ENCODE measurements at places on chromosomes 16 and 17.

- DNase-seq = no peak
Observed at GRCh38 chr17:4537451-4538235, 17.5 kb downstream of the MYBBP1A start.

- DNase-seq = no peak
Observed at GRCh38 chr16:77480681-77481315, 46.0 kb upstream of the ADAMTS18 start.

GRCh38 chr16:55261301-55261700, 62.7 kb upstream of the IRX6 start:
- no peak for DNase-seq

DNA sequence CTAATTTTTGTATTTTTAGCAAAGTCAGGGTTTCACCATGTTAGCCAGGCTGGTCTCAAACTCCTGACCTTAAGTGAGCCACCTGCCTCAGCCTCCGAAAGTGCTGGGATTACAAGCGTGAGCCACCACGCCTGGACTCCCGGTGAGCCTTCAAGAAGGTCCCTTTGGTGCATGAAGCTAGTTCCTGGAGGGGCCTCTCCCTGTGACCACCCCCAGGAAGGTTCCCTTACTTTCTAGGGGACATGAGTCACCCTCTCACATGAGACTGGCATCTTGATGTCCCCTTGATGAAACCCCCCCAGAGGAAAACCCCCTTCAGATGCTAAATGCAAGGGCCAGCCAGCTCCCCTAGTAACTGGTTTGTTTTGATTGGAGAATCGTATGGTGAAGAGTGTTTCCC, 12.8 kb downstream of the CARHSP1 start:
- DNase-seq = no peak

DNA sequence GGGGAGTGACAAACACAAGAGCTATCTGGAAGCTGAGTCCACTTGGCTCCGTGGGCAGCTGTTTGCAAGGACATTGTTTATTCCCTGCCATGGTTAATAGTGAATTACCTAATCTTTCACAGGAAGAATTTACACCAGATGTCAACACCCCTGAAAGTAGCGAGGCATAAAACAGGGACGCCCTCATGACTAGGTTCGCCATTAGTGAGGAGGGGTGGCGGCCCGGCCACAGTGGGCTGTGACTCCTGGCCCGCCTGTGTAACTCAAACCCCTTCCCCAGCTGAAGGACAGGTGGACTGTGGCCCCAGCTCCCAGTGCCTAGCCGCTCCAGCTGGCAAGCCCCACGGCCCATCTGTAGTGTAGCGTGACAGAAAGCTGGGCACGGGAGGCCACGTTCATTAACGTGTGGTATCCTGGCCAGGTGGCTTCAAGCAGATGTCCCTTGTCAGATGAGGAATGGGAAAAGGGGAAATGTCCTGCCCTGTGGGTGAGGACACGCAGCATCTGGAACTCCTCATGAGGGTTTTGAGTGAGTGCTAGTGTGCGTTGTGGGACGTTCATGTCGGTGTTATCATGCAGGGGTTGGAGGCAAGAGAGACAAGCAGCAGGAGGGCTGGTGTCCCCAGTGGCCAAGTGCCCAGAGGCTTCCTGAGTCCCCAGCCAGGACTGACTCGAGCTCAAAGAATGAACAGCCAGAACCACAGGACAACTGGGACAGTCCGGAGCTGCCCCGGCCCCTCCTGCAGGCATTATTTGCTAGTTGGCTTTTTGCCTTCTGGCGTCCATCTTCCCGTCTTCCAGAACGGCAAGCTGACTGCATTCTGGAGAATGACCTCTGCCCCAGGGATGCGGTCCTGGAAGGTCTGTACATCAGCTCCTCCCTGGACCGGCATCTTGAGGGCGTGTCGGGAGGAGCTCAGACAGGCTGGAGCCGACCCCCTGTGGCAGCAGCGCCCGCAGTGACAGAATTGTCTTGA, 19.2 kb downstream of the KDM8 start:
- no peak for DNase-seq

GRCh38 chr17:3318336-3318735, 20.2 kb upstream of the OR3A1 start:
- no peak for DNase-seq

- DNase-seq = no peak
Observed at GRCh38 chr17:76579281-76579680, 6.4 kb downstream of the ST6GALNAC2 start.

DNA sequence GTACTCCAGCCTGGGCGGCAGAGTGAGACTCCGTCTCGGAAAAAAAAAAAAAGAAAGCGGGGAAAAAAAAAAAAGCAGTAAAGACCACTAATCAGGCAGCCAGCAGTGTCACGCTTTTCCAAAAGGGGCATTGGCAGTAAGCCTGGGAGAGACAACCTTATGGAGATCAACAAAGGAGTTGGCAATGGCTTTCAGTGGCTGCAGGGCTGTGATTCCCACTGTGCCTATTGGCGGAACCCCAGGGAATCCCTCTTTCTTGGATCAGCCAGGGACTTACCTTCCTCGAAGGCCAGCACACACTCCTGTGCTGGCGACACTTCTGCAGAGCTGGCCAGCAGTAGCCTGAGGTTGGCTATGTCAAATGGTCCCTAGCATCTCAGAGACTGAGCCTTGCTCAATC, 43.2 kb upstream of the ZFHX3 start:
- DNase-seq = no peak

DNA sequence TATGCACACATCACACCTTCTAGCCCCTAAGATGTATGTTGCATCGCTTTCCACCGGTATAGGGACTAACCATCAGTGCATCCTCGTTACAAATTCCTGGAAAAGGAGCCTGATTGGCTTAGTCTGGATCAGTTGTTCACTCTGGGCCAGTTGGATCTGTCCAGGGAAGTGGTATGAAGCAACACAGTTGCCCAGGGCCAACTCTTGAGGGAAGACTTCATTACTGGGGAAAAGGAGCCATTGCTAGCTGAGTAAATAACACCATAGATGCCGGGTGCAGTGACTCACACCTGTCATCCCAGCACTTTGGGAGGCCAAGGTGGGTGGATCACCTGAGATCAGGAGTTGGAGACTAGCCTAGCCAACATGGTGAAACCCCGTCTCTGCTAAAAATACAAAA, 275.2 kb upstream of the RBFOX1 start:
- no peak for DNase-seq

DNA sequence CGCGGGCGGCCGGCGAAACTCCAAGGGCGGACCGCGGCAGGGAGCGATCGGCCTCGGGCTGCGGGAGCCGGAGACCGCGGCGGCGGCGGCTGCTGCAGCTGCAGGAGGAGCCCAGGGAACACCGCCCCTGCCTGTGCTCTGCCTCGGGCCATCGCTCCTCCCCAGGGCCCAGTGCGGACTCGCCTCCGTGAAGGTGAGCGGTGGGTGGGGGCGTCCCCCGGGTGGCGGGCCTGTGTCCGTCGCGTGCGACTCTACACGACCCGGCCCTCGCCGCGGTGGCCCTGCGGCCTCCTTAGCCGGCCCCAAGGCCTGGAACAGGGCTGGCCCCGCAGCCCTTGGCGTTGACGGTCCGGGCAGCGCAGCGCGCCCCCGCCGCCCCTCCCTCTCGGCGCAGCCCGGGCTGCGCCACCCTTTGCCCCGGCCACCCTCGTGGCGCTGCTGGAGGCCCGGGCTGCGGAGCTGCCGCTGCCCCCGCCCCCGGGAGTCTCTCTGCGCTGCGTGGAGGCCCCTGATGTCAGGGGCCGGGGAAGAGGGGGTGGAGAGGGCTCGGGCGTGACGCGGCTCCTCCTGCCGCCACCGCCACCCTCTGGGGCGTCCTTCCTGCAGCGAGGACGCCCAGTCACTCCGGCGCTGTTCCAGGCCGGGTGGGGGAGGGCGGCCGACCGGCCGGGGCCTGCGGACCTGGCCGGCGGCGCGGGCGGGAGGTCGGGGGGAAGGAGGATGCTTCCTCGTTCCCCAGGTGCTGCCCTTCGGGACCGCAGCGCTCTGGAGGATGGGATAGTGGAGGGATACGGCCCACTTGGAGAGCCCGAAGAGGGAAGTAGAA, 485 bp downstream of the DYNLL2 start:
- DNase-seq = peak; percentile 55

- DNase-seq = no peak
Observed at GRCh38 chr17:60671482-60671881, 6.2 kb upstream of the BCAS3 start.

DNA sequence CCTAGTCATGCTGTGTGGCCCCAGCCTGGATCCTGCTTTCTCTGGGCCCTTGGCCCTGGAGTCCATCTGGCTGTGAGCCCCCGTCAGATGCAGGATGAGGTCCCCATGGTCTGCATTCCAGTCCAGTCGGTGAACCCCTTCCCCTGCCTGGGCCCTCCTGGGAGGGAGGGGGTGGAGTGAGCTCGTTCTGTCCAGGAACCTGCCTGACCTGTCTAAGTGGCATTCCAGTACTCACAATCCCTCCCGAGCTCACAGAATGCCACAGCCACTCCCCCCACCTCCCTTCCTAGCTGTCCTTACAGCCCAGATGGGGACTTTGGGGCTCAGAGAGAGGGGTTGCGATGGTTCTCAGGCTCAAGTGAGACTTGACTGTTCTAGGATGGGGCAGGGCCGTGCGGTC, 15.5 kb downstream of the SPNS2 start:
- DNase-seq = no peak

GRCh38 chr17:10117581-10118001, 80.8 kb downstream of the GAS7 start:
- DNase-seq = no peak

DNA sequence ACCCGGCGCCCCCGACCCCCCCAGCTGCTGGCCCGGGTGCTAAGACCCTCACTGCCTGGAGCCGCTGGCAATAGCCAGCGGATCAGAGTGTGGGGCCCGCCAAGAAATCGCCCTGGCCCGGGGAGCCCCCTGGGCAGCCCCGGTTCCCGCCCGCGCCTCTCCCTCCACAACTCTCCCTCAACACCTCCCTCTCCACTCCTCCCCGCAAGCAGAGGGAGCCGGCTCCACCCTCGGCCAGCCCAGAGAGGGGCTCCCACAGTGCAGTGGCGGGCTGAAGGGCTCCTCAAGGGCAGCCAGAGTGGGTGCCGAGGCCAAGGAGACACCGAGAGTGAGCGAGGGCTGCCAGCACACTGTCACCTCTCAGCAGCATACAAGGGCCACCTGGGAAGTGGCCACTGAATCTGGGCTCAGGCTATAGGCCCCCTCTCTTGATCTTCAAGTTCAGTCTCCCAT, 385.5 kb downstream of the SEC14L1 start:
- DNase-seq = no peak

GRCh38 chr17:44269535-44270240, 1.8 kb upstream of the SLC4A1 start:
- no peak for DNase-seq

- no peak for DNase-seq
Observed at GRCh38 chr16:73064212-73064993, 16.5 kb upstream of the ZFHX3 start.

DNA sequence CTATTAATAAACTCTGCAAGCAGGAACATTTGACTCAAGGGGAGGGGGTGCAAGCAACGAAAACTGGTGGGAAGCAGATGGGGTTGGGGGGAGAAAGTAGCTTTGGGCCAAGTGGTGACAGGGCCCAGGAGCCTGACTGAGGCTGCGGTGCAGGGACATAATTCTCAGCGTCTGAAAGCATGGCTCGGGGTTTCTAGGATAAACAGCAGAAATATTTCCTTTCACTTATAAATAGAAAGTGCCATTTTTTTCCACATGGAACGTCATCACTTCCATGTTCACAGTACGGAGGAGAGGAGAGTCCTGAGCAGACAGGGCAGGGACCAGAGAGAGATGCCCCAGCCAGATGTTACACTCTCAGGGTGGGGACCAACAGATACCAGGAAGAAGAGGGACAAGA, 197.1 kb downstream of the ZFHX3 start:
- no peak for DNase-seq

GRCh38 chr16:8971416-8971815, 7.7 kb upstream of the USP7 start:
- no peak for DNase-seq

DNA sequence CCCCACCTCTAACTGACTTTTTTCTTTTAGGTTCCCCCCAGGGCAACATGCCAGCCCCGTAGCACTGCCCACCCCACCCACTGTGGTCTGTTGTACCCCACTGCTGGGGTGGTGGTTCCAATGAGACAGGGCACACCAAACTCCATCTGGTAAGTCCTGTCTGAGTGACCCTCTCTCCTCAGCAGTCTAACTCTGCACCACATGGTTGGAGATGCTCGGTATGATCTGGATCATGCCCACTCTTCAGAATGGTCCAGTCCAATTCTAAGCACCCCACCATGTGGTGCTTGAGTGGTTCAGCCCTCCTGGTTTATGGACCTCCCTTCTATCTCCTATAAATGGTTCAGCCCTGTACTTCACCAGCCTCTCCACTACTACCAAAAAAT, 5.9 kb downstream of the KDM6B start:
- no peak for DNase-seq

GRCh38 chr16:67672739-67673662, 6.4 kb downstream of the C16orf86 start:
- no peak for DNase-seq

DNA sequence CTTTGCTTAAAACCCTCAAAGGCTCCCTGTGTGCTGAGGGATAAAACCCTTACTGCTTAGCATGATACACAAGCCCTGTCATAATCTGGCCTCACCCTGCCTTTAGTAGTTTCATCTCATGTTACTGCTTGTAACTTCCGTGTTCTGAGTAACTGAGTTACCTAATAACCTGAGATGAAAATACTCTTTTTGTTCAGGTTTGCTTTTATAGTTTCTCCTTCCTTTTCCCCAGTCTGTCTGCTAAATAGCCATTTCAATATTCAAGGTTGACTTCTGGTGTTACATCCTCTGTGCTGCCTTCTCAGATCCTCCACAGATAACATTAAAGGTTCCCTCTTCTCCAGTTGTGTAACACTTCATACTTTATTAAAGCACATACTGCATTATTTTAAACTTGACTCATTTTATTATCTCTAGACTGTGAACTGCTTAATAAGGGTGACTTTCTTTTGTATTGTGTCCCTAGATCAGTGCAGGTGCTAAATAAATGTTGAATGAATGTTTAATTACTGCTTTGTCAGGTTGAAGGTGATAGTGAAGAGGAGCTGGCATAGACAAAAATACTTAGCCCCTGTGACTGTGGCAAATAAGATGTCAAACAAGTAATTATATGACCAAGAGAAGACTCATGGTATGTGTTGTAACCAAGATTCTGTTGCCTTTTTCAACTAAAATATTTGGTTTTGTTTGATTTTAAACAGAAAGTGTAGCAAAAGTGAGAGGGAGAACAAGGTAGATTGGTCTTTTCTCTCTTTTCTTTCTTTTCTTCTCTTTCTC, 47.8 kb downstream of the NFAT5 start:
- no peak for DNase-seq

DNA sequence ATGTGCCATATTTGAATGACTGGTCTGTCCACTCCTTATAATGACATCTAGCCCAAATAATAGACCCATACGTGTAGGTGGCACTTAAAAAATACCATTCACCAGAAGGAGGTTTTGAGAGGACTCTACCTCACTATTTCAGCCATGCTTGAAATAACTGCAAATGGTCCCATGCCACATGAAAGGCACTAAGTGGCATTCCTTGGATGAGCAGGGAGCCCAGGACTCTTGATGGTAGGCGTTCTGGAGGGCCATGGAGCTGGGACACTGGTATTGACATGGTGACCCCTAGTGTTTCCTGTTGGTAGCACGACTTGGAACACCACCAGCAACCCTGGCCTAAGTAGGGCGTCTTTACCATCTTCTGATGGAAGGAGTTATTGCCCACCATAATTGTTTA, 148.7 kb upstream of the ZFHX3 start:
- no peak for DNase-seq
